Hepatocyte (in vitro differentiated cells): ENCODE measurements at places on chromosomes 1 and 21. TPM values are rescaled to one million over a fixed set of nuclear protein-coding genes. Genes with fewer than 3 reads are reported as not detected.

DNA sequence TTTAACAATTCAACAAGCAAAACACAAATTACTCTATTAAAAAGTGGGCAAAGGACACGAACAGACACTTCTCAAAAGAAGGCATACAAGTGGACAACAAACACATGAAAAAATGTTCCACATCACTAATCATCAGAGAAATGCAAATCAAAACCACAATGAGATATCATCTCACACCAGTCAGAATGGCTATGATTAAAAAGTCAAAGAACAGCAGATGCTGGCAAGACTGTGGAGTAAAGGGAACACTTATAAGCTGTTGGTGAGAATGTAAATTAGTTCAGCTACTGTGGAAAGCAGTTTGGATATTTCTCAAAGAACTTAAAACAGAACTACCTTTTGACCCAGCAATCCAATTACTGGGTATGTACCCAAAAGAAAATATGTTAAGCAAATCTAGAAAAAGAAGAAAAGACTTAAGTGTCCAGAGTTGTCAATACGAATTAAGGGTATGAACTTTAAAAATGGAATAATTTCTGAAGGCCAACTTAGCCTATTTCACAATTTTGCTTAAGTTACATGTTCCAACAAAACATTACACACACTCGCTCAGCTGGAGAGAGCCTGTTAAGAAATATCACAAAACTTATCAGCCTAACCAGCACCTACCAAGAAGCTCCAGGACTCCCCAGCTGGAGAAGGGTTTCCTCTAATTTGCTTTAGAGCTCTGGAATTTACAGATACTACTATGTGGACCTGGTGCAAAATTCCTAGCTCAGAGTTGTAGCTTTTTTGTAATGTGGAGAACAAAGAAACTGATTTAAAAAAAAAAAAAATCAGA is 232.1 kb downstream of the DUSP10 start:
- no peak for DNase-seq

DNA sequence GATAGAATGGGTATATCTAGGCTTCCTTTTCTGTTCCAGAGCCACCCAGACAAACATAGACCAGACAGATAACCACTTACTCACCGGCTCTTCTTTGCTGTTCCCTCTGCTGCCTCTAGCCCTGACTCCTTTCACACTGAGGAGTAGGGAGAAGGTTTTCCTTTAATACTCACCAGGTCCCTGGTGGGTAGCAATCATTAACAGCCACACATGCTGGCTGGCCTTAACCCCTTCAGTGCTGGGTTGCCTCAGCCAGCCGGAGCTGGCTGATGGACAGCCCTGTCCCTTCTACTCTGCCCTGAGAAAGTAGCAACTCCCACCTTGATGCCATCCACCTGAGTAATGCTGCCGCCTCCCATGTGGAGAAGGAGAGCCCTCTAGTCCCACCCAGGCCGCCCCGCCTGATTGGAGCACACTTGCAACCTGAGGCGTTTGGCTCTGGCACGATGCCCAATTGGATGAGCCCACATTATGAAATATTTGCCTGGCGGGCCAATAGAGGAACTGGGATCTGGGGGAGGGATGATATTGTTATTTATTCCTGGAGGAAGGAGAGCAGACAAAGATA is 71.6 kb downstream of the PLEKHA6 start:
- peak; percentile 75 for DNase-seq

DNA sequence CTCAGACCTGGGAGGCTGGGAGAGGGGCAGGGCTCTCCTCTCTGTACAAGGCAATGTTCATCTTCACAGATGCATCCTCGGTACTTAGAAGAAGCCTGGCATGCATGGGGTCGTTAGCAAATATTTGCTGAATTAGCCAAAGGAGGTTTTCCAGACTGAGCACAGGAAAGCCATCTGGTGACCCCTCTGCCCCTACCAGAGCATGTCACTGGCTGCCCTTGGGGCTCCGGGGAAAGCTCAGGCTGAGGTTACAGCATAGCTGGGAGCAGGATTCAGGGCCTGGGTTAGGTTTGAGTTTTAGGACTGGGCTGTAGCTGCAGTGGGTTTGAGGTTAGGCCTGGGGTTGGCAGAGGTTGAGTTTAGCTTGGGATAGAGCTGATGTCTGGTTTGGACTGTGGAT is 43.4 kb upstream of the ZBTB40 start:
- no peak for DNase-seq

GRCh38 chr1:209008586-209008985 is 574.9 kb upstream of the CAMK1G start:
- DNase-seq = no peak

DNA sequence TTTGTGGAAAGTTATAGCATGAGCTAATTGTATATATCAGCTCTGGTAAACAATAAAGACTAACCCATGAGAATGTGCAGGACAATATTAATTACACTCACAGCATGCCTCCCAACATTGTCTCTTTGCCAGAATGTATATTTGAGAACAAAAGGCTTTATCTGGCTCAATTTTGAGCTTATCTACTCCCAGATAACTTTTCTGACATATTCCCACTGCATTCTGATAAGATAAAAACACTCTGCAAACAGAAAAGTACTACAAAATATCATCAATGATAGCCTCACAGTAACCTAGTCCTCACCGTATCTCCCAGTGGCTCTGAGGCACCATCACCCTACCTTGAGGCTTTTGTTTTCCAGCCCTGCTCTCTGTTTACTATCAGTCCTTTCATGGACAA is 188.6 kb downstream of the SLC35F3 start:
- no peak for DNase-seq

DNA sequence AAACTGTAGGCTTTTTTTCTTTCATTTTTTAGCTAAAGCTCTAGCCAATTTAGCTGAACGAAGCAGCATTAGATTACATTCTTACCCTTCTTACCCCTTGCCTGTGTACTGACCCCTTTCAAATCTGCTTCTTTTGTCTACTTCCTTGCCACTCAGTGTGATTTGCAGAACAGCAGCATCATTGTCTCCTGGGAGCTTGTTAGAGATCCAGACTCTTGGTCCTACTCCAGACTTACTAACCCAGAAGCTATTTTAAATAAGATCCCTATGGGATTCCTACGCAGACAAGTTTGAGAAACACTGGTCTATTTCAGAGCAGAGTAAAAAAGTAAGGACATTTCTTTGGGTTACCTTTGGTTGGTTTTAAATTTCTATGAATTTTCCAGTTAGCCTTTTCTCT is 13.8 kb downstream of the LRRC39 start:
- no peak for DNase-seq

DNA sequence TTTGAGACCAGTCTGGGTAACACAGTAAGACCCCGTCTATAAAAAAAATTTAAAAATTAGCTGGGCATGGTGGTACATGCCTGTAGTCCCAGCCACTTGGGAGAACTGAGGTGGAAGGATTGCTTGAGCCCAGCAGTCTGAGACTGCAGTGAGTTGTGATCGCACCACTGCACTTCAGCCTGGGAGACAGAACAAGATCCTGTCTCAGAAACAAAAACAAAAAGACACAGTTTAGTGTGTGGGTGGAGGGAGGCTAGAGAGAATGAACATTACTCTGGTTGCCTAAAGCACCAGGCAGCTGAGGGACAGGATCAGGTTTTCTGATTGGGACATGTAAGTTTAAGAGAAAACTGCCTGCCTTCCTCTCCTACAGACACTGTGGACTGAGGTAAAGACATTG is 42.3 kb downstream of the VAMP4 start:
- no peak for DNase-seq

GRCh38 chr21:43345746-43346409 is 81.1 kb downstream of the SIK1 start:
- DNase-seq = peak; percentile 80

GRCh38 chr1:245577191-245578157 is 422.7 kb downstream of the KIF26B start:
- no peak for DNase-seq

DNA sequence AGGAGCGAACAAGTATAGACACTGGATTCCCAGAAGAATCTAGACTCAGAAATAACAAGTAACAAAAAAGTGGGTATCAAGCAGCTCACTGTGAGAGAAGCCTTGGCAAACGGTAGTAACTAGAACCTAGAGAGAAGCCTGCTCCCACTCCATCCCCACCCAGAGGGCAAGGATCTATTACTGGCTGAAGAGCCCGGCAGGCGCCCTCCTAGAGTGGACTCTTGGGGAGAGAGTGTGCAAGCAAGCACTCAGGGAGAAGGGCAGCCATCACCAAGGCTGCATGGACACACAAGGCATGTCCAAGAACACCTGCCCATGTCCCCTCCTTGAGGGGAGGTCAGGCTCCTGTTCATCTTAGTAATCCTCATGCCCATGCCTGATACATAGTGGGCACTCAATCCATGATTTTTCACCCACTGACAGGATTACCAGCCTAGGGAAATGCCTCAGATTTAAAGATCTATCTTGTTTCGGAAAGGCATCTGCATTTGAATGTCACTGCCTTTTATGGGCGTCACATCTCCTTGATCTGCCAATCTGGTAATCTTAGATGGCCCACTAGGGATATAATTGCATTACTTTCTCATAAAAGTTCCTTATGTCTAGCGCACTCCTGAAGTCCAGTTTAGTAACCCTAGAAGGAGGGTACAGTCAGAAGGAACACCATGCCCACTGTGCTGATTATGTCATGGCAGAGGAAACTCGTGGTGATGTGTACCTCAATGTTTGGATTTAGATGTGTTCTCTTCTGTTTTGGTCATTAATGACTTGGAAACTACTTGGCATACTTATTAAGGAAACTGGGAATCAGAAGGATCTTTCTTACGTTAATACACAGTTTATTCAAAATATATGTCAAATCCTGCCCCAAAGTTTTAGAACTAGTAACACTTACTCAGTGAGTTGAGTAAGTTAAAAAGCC is 14.4 kb downstream of the CNN3 start:
- no peak for DNase-seq

DNA sequence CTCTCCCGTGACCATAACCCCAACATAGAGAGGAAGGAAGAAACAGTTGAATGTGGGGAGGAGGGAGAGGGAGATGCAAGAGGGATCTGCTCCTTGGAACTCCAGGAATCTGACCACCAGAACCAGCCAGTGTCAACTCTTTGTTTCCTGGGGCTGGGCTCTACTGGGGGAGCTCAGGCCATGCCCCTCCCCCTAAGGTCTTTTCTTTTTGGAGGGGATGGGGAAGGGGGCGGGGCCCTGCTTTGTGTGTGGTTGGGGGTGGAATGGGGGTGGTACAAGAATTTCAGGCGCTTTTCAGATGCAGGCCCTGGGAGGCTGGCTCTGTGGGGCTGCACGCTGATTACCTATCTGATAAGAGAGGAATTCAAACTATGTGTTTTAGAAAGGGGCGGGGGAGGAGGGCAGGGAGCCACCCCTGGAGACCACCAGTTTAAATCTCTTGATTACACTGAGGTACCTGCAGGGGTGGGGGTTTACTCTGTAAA is 8.3 kb downstream of the LIN28A start:
- peak; percentile 10 for DNase-seq

DNA sequence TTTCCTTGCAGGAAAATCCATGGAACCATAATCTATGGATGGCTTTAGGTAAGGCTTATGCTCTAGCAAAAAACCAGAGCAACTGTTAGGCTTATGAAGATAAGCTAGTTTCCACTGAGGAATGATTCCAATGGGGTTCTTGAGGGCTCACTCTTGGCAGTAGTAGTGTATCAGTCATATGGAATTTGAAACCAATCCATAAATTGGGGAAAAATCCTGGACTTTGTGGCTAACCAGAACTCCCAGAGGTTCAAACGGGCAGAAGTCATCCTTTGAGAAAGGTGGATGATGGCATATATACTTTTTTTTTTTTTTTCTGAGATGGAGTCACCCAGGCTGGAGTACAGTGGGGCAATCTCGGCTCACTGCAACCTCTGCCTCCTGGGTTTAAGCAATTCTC is 54.2 kb upstream of the ATF3 start:
- no peak for DNase-seq

- no peak for DNase-seq
Observed at GRCh38 chr1:84350550-84350949, 47.7 kb upstream of the DNASE2B start.

DNA sequence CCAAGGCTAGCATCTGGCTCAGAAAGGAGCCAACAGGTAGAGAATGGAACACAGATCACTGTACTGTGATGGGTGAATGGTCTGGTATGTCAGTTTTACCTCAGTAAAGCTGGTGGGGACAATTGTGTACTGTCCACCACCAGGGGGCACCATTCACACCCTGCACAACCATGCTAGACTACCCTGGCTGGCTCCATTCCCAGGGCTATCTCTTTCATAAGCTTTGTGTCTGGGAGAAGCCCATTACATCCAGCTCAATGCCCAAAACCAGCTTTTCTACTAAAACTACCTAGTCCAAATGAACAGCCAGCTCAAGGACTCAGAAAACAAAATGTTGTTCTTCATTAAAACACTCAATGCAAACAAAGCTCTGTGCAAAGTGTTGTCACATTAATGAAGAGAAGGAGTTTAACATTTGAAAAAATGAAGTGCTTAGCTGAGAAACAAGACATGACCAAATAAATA is 62.0 kb upstream of the RASAL2 start:
- peak; percentile 91 for DNase-seq

DNA sequence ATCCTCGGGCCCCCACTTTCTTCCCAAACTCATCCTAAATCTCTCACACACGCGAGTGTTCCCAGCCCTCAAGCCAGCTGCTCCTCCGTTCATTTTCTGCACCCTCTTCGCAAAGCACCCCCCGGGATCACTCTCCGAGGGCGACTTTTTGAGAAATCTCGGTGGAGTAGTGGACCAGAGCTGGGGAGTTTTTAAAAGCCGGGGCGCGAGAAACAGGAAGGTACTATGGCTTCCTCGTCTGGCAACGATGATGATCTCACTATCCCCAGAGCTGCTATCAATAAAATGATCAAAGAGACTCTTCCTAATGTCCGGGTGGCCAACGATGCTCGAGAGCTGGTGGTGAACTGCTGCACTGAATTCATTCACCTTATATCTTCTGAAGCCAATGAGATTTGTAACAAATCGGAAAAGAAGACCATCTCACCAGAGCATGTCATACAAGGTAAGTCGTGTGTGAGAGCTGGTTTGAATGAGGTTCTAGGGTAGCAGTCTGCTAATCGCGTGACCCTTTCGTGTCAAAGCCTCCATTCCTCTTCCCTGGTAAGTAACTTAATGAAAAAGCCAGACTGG is 800 bp downstream of the DR1 start:
- DNase-seq = peak; percentile 39

DNA sequence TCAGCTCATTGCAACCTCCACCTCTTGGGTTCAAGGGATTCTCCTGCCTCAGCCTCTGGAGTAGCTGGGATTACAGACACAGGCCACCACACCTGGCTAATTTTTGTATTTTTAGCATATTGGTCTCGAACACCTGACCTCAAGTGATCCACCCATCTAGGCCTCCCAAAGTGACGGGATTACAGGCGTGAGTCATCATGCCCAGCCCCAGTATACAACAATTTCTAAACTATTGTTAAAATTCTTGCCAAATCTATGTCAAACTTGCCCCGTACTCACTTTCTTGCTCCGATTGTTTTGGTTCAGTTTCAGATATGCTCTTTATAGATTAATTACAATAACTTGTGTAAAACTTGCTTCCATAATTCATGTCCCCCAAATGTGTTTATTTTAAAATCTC is 4.1 kb downstream of the RGS18 start:
- DNase-seq = no peak

OR14K1 gene
- polyA plus RNA-seq = not detected in 2 replicates

RGS4 gene
- 5.6 and 6.8 TPM in 2 replicates for polyA plus RNA-seq

BCAS2 gene
- 51.9 and 58.0 TPM in 2 replicates for polyA plus RNA-seq

CD1B gene
- polyA plus RNA-seq = not detected in 2 replicates

CRYAA gene
- polyA plus RNA-seq = not detected in 2 replicates

OLFML2B gene
- polyA plus RNA-seq = 2.9 and 3.9 TPM in 2 replicates

ST6GALNAC5 gene
- 1.6 and 3.7 TPM in 2 replicates for polyA plus RNA-seq

USH2A gene
- polyA plus RNA-seq = not detected in 2 replicates

ATXN7L2 gene
- 5.3 and 9.3 TPM in 2 replicates for polyA plus RNA-seq

DPYD gene
- polyA plus RNA-seq = 5.2 and 7.5 TPM in 2 replicates

SLAMF9 gene
- polyA plus RNA-seq = not detected in 2 replicates
